Effector memory CD4-positive, alpha-beta T cell (primary cell): ENCODE measurements at places on chromosomes 2 and 18.

DNA sequence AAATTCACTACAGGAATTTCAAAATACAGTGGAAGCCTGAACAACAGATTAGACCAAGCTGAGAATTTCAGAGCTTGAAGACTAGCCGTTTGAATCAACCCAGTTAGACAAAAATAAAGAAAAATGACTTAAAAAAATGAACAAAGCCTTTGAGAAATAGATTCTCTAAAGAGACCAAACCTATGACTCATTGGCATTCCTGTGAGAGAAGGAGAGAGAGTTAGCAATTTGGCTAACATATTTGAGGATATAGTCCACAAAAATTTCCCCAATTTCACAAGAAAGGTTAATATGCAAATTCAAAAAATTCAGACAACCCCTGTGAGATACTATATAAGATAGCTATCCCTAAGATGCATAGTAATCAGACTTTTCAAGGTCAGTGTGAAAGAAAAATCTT, 78.0 kb downstream of the MYO3B start:
- H3K4me3 ChIP-seq: no peak overlapping the region
- H3K4me1 ChIP-seq: no peaks in the 10 kb centered on the region
- no peak for DNase-seq
- no peaks in the 10 kb centered on the region for H3K27me3 ChIP-seq
- no peaks in the 10 kb centered on the region for H3K36me3 ChIP-seq

DNA sequence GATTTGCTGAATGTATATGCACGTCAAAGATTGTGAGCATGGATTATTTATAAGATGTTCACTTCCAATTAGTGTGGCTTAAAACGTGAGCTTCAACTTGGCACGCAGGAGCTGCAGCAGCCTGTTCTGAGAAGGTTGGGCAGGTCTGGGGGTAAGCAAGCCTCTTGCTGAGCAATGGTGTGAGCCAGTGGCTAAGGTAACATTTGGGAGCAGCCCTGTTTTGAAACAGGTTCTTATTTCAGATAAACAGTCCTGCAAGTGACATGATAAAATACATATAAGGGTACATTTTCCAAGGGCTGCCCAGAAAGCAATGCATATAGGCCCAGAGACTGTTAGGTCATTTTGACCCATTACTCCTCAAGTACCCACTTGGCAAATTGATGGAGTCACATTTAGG, 415.3 kb downstream of the ZNF521 start:
- H3K27ac ChIP-seq: no peak overlapping the region
- no peaks in the 10 kb centered on the region for H3K4me1 ChIP-seq
- no peaks in the 10 kb centered on the region for H3K36me3 ChIP-seq
- no peak overlapping the region for H3K4me3 ChIP-seq
- no peak for DNase-seq

DNA sequence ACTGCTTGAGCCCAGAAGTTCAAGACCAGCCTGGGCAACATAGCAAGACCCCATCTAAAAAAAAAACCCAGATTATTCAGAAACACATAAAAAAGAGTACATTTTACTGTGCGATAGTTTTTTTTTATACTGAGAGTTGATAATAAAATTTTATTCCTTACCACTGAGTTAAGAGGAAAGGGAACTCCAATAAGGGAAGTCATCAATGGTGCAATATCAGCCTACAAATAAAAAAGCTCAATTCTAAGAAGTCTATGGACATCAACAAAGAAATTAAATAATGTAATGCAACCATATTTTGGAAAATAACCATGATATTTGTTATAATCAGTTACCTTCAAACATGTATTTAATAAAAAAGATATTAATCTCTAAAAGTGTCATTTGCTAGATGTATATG, 46.6 kb downstream of the PIGN start:
- DNase-seq: no peak
- H3K4me3 ChIP-seq: no peak overlapping the region
- H3K27ac ChIP-seq: no peak overlapping the region
- H3K4me1 ChIP-seq: no peaks in the 10 kb centered on the region
- H3K36me3 ChIP-seq: peaks cover 15% of the 10 kb centered on the region

DNA sequence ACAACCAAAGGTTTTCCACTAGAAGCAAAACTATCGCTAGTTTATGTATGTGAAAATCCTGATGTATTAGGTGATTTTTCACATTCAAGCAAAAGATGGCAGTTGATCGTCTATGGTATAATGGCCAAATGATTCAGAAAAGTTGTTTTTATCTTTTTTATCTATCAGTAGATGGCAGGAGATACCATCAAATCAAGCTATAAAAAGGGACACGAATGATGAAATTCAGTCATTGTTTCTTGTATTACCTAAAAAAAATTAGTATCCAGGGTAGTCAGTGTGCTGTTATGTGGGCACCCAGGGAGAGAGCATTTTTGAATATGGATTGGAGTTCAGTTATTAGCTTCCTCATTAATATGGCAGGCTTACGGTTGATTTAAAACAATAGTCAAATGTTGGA, 22.9 kb upstream of the CAVIN2 start:
- H3K36me3 ChIP-seq: no peaks in the 10 kb centered on the region
- H3K4me3 ChIP-seq: no peak overlapping the region
- no peaks in the 10 kb centered on the region for H3K4me1 ChIP-seq
- H3K27me3 ChIP-seq: no peaks in the 10 kb centered on the region

DNA sequence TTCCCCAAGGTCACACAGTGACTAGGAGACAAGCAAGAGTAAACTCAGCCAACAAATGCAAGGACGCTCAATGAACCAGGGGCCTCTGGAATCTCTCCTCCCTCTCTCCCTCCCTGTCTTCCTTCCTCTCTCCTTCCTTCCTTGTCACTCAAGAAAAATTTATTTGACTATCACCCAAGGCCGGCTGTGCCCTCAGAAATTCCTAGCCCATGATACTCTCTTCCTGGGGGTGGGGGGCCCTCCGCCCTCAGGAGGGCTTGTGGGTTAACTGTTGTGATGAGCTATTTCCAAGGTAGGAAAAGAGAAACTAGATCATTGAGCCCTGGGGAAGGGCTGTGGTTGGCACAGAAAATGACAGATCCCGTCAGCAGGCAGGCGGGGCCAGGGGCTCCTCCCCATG, 21.7 kb downstream of the INHBB start:
- no peaks in the 10 kb centered on the region for H3K27me3 ChIP-seq
- no peaks in the 10 kb centered on the region for H3K36me3 ChIP-seq
- H3K4me3 ChIP-seq: no peak overlapping the region
- H3K27ac ChIP-seq: no peak overlapping the region
- no peak for DNase-seq
- H3K4me1 ChIP-seq: no peaks in the 10 kb centered on the region

- H3K4me1 ChIP-seq: no peaks in the 10 kb centered on the region
- H3K27me3 ChIP-seq: no peaks in the 10 kb centered on the region
- DNase-seq: no peak
These were observed 3.8 kb upstream of the PTPN4 start for GRCh38 chr2:119755906-119756305.

DNA sequence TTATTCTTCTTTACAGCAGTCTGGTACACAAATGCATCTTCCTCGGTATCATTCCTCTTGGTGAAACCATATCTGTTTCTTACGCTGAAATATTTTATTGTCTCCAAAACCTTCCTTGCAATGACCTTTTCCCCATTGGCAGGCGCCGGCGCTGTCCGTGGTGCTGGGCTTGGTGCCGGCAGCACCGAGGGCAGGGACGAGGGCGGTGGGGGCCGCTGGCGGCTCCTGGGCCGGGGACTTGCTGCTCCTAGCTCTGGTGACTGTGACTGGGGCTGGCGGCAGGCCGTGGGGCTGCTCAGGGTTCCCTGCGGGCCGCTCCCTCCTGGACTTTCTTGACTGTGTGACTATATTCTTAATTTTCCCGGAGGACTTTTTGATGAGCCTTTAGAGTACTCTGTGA, 72.5 kb downstream of the GPR39 start:
- no peaks in the 10 kb centered on the region for H3K4me1 ChIP-seq
- H3K4me3 ChIP-seq: no peak overlapping the region
- DNase-seq: no peak
- H3K36me3 ChIP-seq: no peaks in the 10 kb centered on the region
- H3K27ac ChIP-seq: no peak overlapping the region

GRCh38 chr2:64823794-64824193, 165.4 kb upstream of the SLC1A4 start:
- no peaks in the 10 kb centered on the region for H3K27me3 ChIP-seq
- DNase-seq: no peak
- no peaks in the 10 kb centered on the region for H3K36me3 ChIP-seq
- H3K27ac ChIP-seq: no peak overlapping the region
- H3K4me1 ChIP-seq: peaks cover 8% of the 10 kb centered on the region

GRCh38 chr2:11389551-11390398, 45.3 kb upstream of the ROCK2 start:
- no peak overlapping the region for H3K27ac ChIP-seq
- H3K4me3 ChIP-seq: no peak overlapping the region
- no peaks in the 10 kb centered on the region for H3K4me1 ChIP-seq
- H3K27me3 ChIP-seq: no peaks in the 10 kb centered on the region

DNA sequence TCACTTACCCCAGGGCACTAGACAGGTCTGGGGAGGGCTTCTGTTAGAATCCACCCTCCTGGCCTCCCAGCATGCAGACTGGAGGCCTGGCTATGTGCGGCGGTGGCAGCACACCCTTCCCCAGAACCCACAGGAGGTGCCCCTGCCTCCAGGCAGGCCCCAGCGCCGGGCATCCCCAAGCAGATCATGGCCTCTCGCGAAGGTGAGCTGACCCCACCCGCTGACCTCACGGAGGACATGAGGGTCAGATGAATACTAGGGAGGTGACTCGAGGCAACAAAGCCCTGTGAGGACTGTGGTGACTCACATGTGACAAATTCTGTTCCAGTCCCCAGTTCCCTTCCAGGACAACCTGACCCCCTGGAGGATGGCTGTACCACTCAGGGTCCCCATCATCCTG, 1.9 kb downstream of the MAB21L4 start:
- no peak overlapping the region for H3K4me3 ChIP-seq
- no peaks in the 10 kb centered on the region for H3K4me1 ChIP-seq
- no peak overlapping the region for H3K27ac ChIP-seq
- DNase-seq: no peak

DNA sequence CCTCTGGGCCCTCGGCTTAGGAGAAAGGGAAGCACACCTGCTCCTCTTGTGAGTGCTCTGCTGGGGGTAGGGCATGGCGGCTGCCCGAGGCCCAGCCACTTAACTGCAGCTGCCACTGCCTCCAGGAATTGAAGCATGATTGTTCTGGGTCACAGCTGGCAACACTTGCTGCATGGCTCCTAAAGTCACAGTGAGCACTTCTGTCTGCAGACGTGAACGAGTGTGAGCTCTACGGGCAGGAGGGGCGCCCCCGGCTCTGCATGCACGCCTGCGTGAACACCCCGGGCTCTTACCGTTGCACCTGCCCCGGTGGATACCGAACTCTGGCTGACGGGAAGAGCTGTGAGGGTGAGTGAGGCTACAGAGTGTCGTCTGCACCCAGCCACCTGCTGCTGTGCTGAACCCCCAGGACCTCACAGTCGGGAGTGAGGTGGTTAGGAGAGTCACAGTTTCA, 44.4 kb downstream of the FBLN7 start:
- DNase-seq: peak; percentile 57
- H3K36me3 ChIP-seq: peaks cover 8% of the 10 kb centered on the region
- no peaks in the 10 kb centered on the region for H3K27me3 ChIP-seq
- H3K4me1 ChIP-seq: peaks cover 49% of the 10 kb centered on the region
- peak overlapping the region; percentile 92 for H3K27ac ChIP-seq

GRCh38 chr18:78430131-78430758, 549.4 kb upstream of the SALL3 start:
- no peaks in the 10 kb centered on the region for H3K4me1 ChIP-seq
- no peak overlapping the region for H3K4me3 ChIP-seq
- DNase-seq: no peak
- no peak overlapping the region for H3K27ac ChIP-seq

DNA sequence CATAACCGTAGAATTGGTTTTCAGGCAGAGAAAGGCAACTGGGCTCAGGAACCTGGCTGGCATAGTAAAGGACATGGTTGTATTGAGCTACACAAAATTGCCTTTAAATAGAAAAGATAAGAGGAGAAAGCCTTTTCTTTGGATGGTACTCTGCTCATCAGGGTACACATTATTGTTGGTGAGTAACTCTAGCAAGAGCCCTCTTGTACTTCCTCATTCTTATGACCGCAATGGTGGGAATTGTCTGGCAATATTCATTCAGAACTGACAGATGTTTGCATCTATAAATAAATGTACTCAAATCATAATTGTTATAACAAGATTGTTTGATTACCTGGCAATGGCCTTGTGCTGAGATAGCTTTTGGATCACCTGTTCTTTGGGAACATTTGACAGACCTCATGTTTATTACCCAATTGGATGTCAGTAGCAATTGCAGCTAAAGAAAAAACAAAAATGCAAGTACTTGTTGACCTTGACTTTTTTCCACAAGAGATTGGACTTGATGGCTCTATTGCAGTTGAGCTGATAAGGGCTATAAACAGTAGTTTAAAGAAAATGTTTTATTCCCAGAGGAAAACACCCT, 43.9 kb downstream of the MEIS1 start:
- H3K4me1 ChIP-seq: no peaks in the 10 kb centered on the region
- no peak for DNase-seq
- no peak overlapping the region for H3K27ac ChIP-seq
- no peaks in the 10 kb centered on the region for H3K27me3 ChIP-seq
- no peak overlapping the region for H3K4me3 ChIP-seq

DNA sequence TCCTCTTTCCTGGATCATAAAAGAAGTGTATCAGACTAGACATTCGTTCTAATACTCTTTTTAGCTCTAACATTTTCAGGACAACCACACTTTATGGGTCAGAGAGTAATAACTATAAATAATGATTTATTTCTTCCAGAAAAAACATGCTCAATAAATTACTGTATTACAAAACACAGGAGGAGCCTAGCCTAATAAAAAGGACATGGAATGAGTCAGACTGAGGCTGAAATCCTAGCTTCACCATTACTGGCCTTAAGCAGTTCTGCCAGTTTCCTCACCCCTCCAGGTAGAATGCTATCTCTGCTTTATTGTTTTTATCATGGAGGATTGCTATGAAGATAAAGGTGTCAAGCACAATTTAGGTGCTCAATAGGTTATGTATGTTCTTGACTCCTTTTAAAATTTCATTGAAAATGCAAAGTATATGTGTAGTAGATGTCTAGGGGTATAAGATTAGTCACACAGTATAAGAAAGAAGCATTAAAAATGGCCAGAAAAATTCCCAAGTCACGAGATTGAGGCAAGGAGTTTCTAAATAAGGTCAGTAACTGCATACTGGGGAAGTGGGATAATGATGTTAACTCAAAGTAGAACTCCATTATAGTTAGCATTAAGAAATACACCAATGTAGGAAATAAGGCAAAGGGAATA, 105.5 kb upstream of the NEUROD1 start:
- no peaks in the 10 kb centered on the region for H3K27me3 ChIP-seq
- H3K4me3 ChIP-seq: no peak overlapping the region
- H3K4me1 ChIP-seq: no peaks in the 10 kb centered on the region
- H3K27ac ChIP-seq: no peak overlapping the region
